ENCODE measurements at places on chromosomes 7 and 10. TPM values are rescaled to one million over a fixed set of nuclear protein-coding genes. Genes with fewer than 3 reads are reported as not detected.

AFAP1L2 gene
- 4.5 TPM for total RNA-seq

SCD gene
- total RNA-seq: 13.2 TPM

DNA sequence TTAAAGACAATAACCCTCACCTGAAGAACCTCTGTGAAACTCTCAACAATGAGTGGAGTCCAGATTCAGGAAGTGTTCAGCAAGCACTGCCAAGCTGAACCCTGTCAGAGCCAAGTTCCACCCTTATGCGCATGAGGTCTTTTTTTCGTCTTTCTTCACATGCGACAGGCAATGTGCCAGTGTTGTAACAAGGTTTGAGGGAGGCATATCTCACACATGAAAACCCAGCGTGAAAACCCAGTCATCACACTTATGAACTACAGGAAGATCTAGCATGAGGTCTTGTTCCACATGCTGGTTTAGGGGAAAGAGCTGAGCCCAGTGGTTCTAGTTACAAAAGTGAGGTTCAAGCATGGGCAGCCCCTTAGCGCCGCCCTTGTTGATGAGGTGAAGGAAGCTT lies 49.7 kb downstream of the RABGEF1 start:
- no peak for DNase-seq

- no peak for DNase-seq
Observed at GRCh38 chr10:124829447-124830115, 28.0 kb downstream of the ABRAXAS2 start.

DNA sequence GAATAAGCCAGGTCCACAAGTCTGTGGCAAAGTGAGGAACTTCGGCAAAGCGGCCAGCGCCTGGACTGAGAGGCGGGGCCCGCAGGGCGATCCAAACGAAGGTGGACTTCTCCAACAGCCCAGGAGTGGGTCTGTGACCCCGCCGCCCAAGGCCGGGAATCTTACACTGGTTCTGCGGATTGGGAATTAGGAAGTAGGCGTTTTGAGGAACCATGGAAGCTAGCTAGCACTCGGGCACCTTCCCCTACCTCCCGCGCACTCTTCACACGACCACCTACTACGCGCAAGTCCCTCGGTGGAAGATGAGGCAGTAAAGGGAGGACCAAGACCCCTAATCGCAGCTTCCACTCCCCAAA lies 570 bp upstream of the ARF5 start:
- DNase-seq: peak; percentile 46

DNA sequence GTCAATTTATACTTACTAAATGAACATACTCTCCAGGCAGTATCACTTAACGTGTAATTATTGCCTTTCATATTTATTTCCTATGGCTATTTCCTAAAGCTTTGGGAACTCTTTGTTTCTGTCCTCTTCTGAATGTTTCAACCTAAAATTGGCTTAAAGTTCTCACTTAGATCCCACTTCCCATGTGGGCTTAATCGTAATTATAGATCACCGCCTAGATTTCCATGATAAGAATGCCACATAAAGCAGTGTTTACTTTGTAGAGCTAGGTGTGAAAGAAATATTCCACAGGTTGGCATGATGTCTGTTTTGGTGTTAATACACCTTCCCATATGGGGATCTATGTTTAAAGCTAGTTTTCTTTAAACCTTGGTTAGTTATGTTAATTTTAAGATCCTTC lies 1.5 kb downstream of the HDAC9 start:
- DNase-seq: no peak

Data from left ventricle myocardium superior (tissue), 1 donor.